ENCODE measurements at places on chromosomes 4 and X.
A peak's percentile ranks its signal among the peaks of the same experiment; 100 is the strongest.

DNA sequence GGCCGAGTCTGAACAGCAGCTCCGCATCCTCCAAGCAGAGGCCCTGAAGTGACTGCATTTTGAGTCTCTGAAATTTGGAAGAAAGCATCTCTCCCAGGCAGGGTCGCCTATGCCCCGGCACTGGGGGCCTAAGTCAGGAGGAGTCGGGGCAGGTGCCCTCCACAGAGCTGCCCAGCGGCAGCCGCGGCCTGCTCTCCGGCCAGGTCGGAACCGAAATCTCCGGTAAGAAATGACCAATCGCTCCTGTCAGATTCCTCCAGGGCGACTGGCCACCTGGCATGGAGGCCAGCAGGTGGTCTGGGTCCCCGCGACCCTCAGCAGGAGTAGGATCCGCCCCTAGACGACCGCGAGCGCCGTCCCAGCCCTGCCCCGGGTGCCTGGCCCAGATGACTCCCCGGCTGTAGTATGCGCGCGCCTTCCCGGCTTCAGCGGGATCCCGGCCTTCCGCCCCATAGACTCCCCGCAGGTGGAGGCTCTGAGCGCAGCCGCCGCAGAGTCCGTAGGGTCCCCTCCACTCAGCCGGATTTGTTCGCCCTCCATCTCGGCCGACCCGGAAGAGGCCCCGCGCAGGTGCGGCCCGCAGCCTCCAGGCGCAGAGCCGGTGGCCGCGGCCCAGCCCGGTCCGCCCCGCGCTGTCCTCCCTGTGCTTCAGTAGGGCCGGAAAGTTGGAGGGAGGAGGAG, 1.5 kb downstream of the NKX1-1 start:
- DNase-seq, result peak; percentile 73

- no peak for DNase-seq
These were observed 37.4 kb downstream of the PDGFC start for GRCh38 chr4:156934259-156934635.

GRCh38 chr4:48815483-48815882, 15.4 kb upstream of the OCIAD1 start:
- DNase-seq, result no peak

DNA sequence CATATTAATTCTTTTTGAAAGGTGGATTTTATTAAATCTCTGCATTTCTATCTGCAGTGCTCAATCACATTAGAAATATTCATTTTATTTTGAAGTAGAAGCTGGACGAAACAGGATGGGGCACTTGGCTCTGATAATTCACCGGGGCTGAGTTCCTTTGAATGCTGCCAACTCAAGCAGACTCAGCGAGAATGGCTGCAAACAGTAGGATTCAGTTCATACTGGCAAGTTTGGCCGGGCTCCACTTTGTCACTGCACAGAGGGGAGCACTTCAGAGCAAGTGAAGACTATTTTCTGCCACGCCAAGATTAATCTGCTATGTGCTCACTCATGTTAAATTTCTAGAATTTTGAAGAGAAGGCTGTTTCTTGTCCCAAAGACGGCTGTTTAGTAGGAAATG, 30.7 kb upstream of the KLHL8 start:
- no peak for DNase-seq

DNA sequence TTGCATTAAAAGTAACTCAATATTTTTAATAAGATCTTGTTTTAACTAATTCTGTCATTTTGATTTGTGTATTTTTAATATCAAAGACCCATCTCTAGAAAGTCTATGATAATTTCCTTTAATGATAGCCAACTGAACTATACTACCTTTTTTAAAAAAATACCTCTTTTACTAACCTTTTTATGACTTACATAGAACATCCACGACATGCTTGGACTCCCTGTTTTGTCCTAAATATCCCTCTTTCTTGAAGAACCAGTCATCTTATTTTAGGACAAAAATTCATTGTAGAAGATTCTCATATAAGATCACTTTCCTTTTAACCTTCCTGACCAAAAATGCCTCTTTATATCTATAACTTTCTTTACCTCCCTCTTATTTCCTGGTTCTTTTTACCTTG, 76.8 kb upstream of the GC start:
- no peak for DNase-seq

GRCh38 chr4:187128976-187129375, 405.3 kb upstream of the FAT1 start:
- no peak for DNase-seq

DNA sequence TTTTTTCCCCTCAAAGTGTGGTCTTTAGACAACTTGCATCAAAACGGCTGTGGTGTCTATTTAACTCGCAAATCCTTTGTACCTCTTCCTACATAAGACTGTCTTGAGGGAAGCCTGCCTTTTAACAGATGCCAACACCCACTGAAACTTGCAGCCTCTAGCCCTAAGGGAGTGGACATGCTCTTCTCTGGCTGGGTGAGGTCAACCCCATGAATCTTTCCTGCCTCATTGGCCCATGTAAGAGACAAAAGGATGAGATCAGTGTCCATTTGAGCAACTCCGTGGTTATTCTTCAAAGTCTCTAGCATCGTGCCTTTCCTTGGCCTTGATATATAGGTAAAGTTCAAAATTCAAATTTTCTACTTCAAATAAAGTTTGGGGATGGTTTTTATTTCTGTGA, 134.7 kb downstream of the SHROOM3 start:
- DNase-seq, result no peak

- no peak for DNase-seq
These were observed 24.3 kb upstream of the ZNF41 start for GRCh38 chrX:47507153-47507867.

DNA sequence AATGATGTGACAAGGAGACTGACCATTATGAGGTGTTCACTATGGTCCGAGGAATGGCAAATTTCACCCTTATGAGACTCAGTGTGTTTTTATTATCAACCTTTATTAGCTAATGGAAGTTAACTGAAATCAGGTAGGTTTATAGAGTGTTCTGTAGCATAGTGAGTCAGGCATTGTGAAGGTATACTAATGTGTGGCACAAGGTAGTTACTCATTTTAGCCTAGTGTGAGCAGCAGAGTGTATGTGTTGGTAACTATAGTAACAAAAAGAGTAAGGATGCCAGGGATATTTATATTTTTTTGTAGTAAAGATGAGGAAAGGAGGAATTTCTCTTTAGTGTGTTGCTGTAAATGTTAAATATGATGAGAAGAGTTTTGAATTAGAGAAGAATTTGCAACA, 12.0 kb downstream of the PDLIM5 start:
- DNase-seq, result no peak

- no peak for DNase-seq
These were observed 44.2 kb downstream of the MTHFD2L start for GRCh38 chr4:74202062-74202586.

- DNase-seq, result no peak
These were observed 211.7 kb downstream of the DLG3 start for GRCh38 chrX:70656304-70656703.

DNA sequence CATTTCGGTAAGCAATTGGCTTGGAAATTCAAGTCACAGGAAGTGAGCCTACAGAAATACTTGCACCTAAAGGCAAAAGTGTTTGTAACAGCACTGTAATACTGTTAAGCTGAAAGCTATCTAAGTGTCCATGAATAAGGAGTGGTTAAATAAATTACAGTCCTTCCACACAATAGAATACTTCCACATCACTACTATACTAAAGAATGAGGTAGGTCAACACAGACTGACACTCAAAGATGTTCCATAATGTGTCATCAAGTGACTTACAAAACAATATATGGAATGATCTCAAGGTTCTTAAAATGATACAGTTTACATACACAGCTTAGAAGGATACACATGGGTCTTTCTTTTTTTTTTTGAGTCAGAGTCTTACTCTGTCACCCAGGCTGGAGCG, 27.0 kb downstream of the SLC10A6 start:
- no peak for DNase-seq

GRCh38 chrX:13649838-13650237, 3.1 kb upstream of the TCEANC start:
- no peak for DNase-seq

DNA sequence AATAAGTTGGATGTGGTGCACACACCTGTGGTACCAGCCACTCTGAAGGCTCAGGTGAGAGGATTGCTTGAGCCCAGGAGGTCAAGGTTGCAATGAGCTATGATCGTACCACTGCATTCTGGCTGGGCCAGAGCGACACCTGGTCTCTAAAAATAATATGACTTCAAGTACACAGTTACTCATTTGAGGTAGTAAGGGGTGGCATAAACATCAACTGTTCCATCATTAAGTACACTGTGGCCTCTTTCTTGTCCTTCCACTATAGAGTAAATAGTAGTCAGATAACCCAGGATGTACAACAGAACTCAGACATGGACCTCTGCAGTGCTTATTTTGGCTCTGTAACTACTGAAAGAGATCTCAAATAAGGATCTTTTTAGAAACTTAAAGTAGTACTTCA, 10.6 kb downstream of the FAM9B start:
- DNase-seq, result no peak

- no peak for DNase-seq
These were observed 739 bp downstream of the SLC49A3 start for GRCh38 chr4:687971-688853.

DNA sequence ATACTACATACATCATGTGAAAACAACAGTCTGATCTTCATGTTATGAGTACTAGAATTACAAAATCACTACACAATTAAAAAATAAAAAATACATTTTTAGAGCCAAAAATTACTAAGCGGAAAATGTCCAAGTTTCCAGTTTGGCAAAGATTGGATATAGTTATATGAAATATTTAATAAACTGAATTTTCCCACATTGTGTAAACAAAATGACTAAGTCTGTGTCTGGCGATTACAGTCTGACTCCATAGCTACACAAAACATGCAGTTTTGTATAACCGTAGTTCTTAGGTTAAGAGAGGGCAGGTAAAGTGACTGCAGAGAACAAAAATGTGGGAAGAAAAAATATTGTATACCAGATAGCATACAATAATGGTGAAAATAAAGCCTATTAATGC, 59.2 kb upstream of the TMEM47 start:
- no peak for DNase-seq

- DNase-seq, result no peak
These were observed 109.1 kb upstream of the ANK2 start for GRCh38 chr4:112940336-112940735.

- no peak for DNase-seq
These were observed 945.3 kb upstream of the GRIA3 start for GRCh38 chrX:122238801-122239200.

- no peak for DNase-seq
These were observed 60.0 kb downstream of the HTRA3 start for GRCh38 chr4:8329560-8329858.

DNA sequence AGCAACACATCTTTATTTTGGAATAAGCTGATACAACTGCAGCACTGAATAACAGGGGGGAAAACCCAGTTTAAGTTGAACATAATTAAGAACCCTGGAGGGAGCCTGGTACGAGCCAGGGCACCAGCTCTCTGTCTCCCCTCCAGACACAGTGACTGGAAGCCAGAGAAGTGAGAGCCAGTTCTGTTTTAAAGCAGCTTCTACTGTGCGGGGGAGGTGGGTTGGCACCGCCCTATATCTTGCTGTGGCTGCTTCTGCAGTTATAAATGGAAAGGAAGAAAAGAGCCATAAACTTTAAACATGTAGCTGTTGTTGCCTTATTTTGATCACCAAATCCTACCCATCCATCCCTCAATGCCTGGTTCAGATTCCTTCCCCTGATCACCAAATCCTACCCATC, 207.9 kb upstream of the ANXA3 start:
- DNase-seq, result no peak

DNA sequence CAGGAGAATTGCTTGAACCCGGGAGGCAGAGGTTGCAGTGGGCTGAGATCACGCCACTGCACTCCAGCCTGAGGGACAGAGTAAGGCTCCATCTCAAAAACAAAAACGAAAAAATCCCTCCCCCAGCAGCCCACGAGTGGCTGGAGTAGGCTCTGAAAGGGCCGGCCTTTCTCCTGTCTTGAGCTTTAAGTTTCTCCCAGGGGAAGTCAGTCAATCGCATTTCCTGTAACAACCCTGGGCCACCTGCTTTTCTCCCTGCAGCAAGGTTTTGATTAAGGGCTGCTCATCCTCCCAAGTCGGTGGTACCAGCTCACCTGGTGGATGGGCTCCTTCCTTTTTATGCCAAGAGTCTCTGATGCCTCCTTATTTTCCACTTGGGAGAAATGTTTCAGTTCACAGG, 2.0 kb upstream of the NYX start:
- no peak for DNase-seq

DNA sequence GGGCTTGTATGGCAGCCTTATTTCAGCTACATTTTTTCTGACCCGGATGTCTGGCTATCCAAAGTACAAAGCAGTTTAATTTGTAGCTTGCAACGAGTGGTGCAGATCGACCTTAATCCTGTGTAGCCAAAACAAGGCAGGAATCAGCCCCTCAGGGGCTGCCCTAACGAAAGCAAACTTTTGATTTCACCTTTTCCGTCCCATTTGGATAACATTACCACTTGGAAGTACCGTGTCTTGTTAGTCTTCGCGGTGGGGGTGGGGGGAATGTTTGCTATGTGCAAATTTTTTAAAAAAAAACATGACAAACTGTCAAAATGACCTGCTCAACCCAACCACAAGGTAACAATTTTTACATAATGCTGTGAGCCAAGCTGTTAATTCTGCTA, 766 bp upstream of the DNAJB14 start:
- DNase-seq, result no peak

DNA sequence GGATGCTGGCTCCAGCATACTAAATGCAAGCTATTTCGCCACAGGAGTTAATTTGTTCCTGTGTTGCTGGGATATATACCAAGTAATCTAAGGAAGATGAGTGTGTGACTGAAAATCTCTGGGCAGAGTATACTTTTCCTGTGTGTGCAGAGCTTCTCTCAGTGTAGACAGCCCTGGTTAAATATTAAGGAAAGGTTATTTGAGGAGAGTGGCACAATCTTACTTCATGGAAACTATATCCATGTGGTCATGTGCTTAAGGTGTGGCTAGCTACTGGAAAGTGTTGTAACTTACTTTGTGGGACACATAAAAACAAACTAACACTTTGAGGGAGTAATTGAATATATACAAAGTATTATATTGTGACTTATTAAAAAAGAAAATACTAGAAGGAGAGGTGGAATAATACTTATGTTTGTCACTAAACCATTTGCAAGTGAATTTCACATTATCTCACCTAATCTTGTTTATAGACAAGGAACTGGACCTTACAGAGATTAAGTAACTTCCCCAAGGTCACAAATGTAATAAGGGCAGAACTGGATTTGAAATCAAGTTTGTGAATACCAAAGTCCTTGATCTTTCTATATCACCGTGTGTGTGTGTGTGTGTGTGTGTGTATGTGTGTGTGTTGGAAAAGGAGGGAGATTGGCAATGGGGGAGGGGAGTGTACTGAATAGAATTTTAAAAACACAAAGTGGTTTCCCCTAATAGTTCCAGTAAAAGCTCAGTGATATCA, 408.2 kb upstream of the NR3C2 start:
- DNase-seq, result no peak
